ENCODE measurements at places on chromosomes 11 and 22. TPM values are rescaled to one million over a fixed set of nuclear protein-coding genes. Genes with fewer than 3 reads are reported as not detected.
A peak's percentile ranks its signal among the peaks of the same experiment; 100 is the strongest.

- H3K4me1 ChIP-seq = peaks cover 21% of the 10 kb centered on the region
- H3K36me3 ChIP-seq = no peaks in the 10 kb centered on the region
- H3K27ac ChIP-seq = peak overlapping the region; percentile 63
- H3K4me3 ChIP-seq = no peak overlapping the region
- H3K27me3 ChIP-seq = no peaks in the 10 kb centered on the region
- peak; percentile 83 for DNase-seq
Measured at GRCh38 chr11:62400760-62401159, 18.1 kb upstream of the SCGB1A1 start.

DNA sequence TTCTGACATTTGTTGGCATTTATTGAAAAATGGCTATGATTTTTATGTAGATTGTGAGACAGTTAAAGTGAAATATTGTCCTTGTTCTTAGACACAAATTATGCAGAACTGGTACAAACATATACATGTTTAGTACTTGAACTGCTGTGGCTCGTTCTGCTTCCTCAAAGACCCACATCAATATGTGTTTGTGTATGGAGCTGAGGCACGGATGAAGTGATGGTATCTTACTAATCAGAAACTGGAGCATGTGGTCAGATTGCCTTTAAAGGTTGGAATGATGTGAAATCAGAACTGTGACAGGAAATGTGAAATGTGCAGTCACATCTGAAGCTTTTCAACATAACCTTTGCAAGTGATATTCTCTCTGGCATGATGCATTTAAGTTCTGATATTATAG lies 130.4 kb downstream of the NAV2 start:
- no peak for DNase-seq
- no peaks in the 10 kb centered on the region for H3K36me3 ChIP-seq
- H3K4me1 ChIP-seq = no peaks in the 10 kb centered on the region

GRCh38 chr11:61696602-61697001 lies 16.4 kb downstream of the DAGLA start:
- H3K4me1 ChIP-seq = peaks cover 80% of the 10 kb centered on the region
- peak overlapping the region; percentile 98 for H3K27ac ChIP-seq
- no peaks in the 10 kb centered on the region for H3K27me3 ChIP-seq
- DNase-seq = no peak
- H3K36me3 ChIP-seq = no peaks in the 10 kb centered on the region

- H3K36me3 ChIP-seq = no peaks in the 10 kb centered on the region
- H3K27ac ChIP-seq = no peak overlapping the region
- H3K4me3 ChIP-seq = no peak overlapping the region
Measured at GRCh38 chr11:45060707-45061106, 85.7 kb upstream of the PRDM11 start.

DNA sequence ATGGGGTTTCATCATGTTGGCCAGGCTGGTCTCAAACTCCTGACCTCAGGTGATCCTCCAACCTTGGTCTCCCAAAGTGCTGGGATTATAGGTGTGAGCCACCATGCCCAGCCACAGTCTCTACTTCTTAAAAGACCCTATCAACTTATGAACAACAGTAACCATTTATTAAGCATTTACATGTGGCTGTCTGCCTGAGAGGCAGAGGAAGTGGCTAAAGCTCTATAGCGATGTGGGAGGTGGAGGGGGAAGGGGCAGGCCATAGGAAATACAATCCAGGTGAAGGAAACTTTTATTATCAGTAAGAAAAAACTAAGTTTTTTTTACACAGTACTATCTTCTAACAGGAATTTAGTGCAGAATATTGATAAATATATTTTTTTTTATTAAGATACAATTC lies 87.8 kb upstream of the PHOX2A start:
- no peaks in the 10 kb centered on the region for H3K36me3 ChIP-seq
- no peak overlapping the region for H3K4me3 ChIP-seq
- H3K27ac ChIP-seq = no peak overlapping the region
- no peaks in the 10 kb centered on the region for H3K4me1 ChIP-seq
- H3K27me3 ChIP-seq = no peaks in the 10 kb centered on the region

- H3K27ac ChIP-seq = no peak overlapping the region
- no peaks in the 10 kb centered on the region for H3K4me1 ChIP-seq
- no peaks in the 10 kb centered on the region for H3K27me3 ChIP-seq
- no peak overlapping the region for H3K4me3 ChIP-seq
- DNase-seq = no peak
Measured at GRCh38 chr11:65194564-65194963, 12.8 kb downstream of the CAPN1 start.

GRCh38 chr11:128865490-128865889 lies 1.6 kb downstream of the KCNJ1 start:
- H3K4me1 ChIP-seq = no peaks in the 10 kb centered on the region
- no peaks in the 10 kb centered on the region for H3K36me3 ChIP-seq
- H3K27ac ChIP-seq = no peak overlapping the region

DNA sequence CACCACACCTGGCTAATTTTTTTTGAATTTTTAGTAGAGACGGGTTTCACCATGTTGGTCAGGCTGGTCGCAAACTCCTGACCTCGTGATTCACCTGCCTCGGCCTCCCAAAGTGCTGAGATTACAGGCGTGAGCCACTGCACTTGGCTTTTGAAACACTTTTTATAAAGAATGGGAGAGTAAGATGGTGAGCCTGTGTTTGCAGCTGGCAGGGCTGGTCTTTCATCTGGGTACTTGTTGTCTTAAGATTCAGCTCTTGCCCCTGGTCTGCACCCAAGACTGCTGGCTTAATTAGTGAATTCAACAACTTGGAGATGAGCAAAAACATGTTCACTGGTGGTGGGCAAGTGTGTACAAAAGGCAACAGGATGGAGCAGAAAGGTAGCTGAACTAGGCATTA lies 4.0 kb downstream of the TSPAN18 start:
- H3K4me3 ChIP-seq = no peak overlapping the region
- DNase-seq = no peak
- no peaks in the 10 kb centered on the region for H3K36me3 ChIP-seq
- H3K27me3 ChIP-seq = no peaks in the 10 kb centered on the region
- no peak overlapping the region for H3K27ac ChIP-seq
- H3K4me1 ChIP-seq = no peaks in the 10 kb centered on the region

GRCh38 chr22:36660510-36660840 lies 43.1 kb downstream of the CACNG2 start:
- DNase-seq = no peak
- peak overlapping the region; percentile 72 for H3K27ac ChIP-seq
- H3K27me3 ChIP-seq = no peaks in the 10 kb centered on the region
- H3K4me3 ChIP-seq = no peak overlapping the region

DNA sequence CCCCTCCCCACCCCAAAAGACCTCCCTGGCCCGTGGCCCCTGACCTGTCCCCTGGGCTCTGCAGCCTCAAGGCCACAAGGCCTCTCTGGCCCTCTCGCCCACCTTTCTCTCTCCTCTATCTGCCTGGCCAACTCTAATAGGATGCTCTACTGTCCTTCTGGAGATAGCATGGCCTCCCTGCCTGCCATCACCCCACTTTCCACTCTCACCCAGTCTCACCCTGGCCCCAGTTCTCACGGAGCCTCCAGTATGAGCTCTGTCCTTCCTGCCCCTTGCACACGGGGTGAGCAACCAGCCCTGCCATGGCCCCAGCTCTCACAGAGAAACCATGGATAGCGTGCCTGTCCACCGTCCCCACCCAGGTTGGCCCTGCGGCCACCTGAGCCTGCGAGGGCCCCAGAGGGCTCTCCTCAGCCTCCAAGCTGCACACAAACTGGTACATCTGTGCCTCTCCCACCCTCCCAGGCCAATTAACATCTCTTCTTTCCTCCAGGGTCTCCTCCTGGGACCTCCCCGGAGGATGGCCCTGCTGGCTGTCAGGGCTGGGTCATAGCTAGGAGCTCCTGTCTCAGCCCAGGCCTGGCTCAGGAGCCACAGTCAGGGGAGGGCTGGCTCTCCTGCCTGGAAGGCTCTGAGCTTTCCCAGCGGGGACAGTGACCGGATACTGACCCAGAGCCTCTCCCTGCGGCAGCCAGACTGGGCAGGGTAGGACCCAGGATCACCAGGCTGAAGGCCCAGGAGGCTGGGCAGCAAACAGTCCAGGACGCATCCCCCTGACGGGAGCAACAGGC lies 22.3 kb downstream of the RTN4R start:
- DNase-seq = no peak
- no peaks in the 10 kb centered on the region for H3K36me3 ChIP-seq
- H3K4me1 ChIP-seq = peaks cover 2% of the 10 kb centered on the region
- H3K27ac ChIP-seq = no peak overlapping the region
- H3K4me3 ChIP-seq = no peak overlapping the region
- H3K27me3 ChIP-seq = no peaks in the 10 kb centered on the region

DNA sequence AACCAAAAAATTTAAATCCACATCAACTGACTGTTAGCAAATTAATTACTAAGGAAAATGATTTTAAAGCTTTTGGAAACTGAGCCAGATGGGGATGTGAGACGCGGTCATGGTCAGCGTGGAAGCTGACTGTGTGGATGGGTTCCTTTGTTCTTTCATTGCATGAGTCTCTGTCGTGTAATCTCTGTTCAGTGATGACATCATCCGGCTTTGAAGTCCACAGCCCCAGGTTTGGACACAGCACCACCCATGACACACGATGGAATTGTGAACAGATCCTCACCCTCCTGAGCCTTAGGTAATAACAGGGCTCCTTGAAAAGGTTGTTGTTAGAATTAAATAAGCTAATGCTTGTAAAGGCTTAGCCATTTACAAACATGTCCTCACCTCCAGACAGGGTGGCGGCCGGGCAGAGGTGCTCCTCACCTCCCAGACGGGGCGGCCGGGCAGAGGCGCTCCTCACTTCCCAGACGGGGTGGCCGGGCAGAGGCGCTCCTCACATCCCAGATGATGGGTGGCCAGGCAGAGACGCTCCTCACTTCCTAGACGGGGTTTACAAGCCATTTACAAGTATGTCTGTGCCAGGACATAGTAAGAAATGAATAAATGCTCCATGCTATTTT lies 677.3 kb downstream of the TBC1D22A start:
- no peak overlapping the region for H3K4me3 ChIP-seq
- no peak overlapping the region for H3K27ac ChIP-seq
- no peaks in the 10 kb centered on the region for H3K4me1 ChIP-seq

DNA sequence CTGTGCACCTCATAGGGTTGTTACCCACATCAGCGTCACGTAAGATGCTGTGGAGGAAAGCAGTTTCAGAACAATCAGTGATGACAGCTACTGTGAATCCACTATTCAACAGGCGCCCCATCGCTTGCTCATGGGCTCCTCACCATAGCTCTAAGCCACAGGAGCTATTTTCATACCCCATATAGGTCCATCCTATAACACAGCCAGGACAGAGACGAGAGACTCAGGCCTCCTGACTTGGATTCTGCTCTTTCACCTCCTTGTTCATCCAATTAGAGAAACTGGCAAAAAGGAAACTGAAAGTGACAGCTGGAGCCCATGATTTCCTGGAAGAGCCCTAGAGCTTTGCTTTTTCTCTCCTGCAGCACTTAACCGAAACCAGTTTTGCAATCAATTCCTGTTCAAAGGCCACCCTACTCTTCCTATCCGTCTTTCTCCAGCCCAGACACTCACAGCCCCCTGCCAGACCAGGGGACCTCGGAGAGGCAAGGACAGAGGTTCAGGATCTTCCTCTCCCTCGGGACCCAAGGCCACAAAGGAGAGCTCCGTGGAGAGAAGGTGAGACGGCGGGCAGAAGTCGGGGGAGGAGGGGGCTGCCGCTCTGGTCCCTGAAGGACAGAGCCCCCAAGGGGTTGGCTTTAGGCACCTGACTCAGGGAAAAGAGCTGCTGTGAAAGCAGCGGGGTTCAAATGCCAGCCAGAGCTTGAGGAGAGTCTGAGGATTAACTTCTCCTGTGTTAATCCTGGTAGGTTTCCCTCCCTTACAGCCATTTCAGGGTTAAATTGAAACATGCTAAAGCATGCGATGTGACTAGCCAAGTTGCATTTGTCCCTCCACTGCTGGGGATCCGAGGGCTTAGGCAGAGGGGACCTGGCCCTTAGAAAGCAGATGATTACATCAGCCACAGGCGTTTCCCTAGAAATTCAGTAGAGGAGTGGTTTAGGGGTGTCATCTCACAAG lies at the start of gene APOL6:
Gene APOL6 (plus strand): TSS at position 381 of the 960 bp plus-strand sequence. CDS start 7,980 bp downstream, outside the sequence.
- H3K27me3 ChIP-seq = no peaks in the 10 kb centered on the region
- no peaks in the 10 kb centered on the region for H3K4me1 ChIP-seq
- no peaks in the 10 kb centered on the region for H3K36me3 ChIP-seq
- peak within 1 kb of the TSS; percentile 82 for H3K27ac ChIP-seq
- H3K4me3 ChIP-seq = peak within 1 kb of the TSS; percentile 63

- H3K27ac ChIP-seq = no peak overlapping the region
- no peaks in the 10 kb centered on the region for H3K36me3 ChIP-seq
- no peaks in the 10 kb centered on the region for H3K27me3 ChIP-seq
Measured at GRCh38 chr11:115581871-115582639, 77.8 kb upstream of the CADM1 start.

DNA sequence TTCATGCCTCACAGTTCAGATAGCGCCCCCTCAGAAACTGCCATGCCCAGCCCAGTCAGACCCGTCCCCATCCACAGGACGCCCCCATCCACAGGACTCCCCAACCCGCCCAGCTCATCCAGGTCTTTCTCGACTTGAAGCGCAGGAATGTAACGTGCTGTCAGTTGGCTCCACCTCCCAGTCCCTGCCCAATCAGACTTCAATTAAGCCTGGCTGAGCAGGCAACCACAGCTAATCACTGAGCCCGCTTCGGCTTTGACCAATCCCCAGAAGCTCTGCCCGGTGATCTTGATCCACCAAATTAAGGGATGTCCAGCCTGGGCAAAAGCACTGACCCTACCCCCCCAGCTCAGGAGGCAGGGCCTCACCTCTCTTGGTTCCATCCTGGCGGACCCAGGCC lies 10.5 kb upstream of the MFNG start:
- H3K27ac ChIP-seq = no peak overlapping the region
- no peak overlapping the region for H3K4me3 ChIP-seq
- no peak for DNase-seq
- H3K36me3 ChIP-seq = no peaks in the 10 kb centered on the region
- H3K4me1 ChIP-seq = peaks cover 5% of the 10 kb centered on the region
- no peaks in the 10 kb centered on the region for H3K27me3 ChIP-seq

GRCh38 chr11:79570104-79570503 lies 129.3 kb upstream of the TENM4 start:
- H3K36me3 ChIP-seq = no peaks in the 10 kb centered on the region
- no peak overlapping the region for H3K4me3 ChIP-seq
- H3K27me3 ChIP-seq = no peaks in the 10 kb centered on the region
- H3K4me1 ChIP-seq = no peaks in the 10 kb centered on the region
- H3K27ac ChIP-seq = no peak overlapping the region

- H3K27me3 ChIP-seq = no peaks in the 10 kb centered on the region
- no peak overlapping the region for H3K27ac ChIP-seq
- H3K4me3 ChIP-seq = no peak overlapping the region
- no peaks in the 10 kb centered on the region for H3K36me3 ChIP-seq
- DNase-seq = no peak
Measured at GRCh38 chr11:29844031-29844430, 172.8 kb downstream of the KCNA4 start.

- no peak overlapping the region for H3K27ac ChIP-seq
- no peak for DNase-seq
- H3K4me1 ChIP-seq = no peaks in the 10 kb centered on the region
- H3K4me3 ChIP-seq = no peak overlapping the region
- no peaks in the 10 kb centered on the region for H3K36me3 ChIP-seq
Measured at GRCh38 chr11:35682230-35683173, 19.9 kb downstream of the TRIM44 start.

Gene DCUN1D5
- 38.9 TPM for total RNA-seq

Gene CEND1
- total RNA-seq = 0.18 TPM

Gene GGTLC2
- total RNA-seq = not detected

Gene UPK2
- total RNA-seq = not detected

Gene DGCR8
- total RNA-seq = 20.9 TPM

Gene FJX1
- 10.8 TPM for total RNA-seq

Gene KRTAP5-10
- total RNA-seq = not detected

Data from prostate gland (tissue), 2 donors.